Muscle of back (tissue), 13 donors: ENCODE measurements at places on chromosomes 2 and 18. TPM values are rescaled to one million over a fixed set of nuclear protein-coding genes. Genes with fewer than 3 reads are reported as not detected.

GRCh38 chr2:136117391-136117841 lies 533 bp downstream of the CXCR4 start:
- peak; percentile 64 for DNase-seq

- no peak for DNase-seq
Observed at GRCh38 chr2:1350111-1350510, 63.2 kb upstream of the TPO start.

- DNase-seq, result no peak
Observed at GRCh38 chr2:128389388-128390086, 70.9 kb upstream of the HS6ST1 start.

GRCh38 chr2:67899187-67899586 lies 163.6 kb downstream of the C1D start:
- DNase-seq, result no peak

DNA sequence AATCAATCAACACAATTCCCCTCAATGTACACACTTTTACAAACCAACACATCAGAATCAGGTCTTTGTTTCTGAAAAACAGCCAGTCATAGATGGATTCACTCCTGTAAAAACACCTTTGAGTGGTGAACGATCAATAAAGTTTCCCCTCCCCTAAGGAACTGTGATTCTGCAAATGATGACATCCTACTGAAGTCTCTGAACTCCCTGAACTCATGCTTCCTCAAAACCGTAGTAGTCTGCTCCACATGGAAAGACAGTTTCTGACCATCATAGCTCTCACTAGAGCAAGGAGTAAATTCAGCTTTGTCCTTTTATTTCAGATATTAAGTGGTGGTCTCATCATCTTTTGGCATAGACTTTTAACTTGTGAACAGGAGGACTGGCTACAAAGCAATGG lies 43.5 kb upstream of the ACTR3 start:
- no peak for DNase-seq

- DNase-seq, result peak; percentile 15
Observed at GRCh38 chr2:86518481-86518880, 44.8 kb downstream of the CHMP3 start.

DNA sequence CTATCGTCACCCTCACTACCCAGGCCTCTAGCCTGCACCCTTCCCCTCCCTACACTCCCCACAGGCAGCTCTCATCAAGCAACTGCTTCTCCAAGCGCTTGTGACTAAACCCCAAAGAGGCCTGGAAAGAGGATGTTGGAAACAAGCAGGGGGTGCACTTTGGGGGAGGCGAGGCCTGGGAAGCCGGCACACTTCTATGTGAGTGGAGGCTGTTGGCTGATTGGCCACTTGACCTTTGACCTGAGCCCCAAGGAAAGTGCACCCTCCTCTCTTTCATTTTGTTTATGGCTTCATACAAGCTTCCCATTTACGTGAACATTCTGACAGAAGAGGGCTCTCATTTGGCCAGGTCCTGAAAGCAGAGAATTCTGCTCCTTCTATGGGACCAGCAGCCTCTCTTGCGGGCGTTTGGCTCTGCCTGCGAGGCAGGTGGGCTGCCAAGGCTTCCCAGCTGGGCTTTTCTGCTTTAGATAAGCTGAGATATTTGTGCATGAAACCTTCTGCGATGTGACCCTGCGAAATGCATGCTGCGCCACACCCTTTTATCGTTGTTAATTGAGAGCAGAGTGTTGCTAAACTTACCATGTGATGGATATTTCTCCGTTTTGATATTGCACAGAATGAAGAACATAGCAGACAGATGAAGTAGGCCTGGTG lies 134.8 kb upstream of the NCK2 start:
- DNase-seq, result no peak

- no peak for DNase-seq
Observed at GRCh38 chr2:203471323-203471722, 63.8 kb downstream of the RAPH1 start.

DNA sequence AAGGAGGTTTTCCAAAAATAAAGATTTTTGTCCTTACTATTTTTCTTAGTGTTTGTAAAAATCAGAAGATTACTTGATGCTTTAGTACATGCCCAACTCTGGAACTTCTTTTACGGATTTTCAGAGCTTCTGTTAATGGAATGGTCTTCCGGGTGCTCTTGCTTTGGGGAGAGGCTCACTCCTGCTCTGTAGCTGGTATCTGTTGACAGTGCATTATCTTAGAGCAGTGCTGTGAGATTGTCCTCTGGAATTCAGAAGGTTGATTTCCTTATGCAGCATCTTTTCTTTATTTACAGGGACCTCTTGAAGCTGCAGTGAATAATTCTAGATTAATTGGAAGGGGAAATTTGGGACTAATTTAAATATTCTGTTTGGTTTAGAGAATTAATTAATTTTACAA lies 4.6 kb downstream of the MAPRE2 start:
- DNase-seq, result no peak

- no peak for DNase-seq
Observed at GRCh38 chr2:197211881-197212342, 98.7 kb downstream of the ANKRD44 start.

GRCh38 chr18:40613721-40614120 lies 1341.3 kb upstream of the PIK3C3 start:
- DNase-seq, result peak; percentile 49

DNA sequence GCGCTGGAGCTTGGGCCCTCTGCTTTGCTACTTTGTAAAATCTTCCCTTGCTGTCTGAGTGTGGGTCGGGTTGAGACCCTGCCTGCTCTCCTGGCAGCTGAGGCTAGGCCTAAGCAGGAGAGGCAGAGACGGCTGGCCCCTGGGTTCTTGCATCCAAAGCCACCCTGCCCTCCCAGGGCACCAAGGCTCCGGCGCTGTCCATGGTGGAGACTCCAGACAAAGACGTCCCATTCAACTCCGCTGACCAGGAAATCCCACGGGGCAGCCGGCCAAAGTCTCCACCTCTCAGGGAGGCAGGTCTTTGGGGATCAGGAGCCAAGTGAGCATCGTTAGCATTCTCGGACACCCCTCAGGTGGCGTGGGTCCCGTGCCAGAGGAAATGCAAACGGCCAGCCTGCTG lies 2.6 kb upstream of the PRLH start:
- no peak for DNase-seq

DNA sequence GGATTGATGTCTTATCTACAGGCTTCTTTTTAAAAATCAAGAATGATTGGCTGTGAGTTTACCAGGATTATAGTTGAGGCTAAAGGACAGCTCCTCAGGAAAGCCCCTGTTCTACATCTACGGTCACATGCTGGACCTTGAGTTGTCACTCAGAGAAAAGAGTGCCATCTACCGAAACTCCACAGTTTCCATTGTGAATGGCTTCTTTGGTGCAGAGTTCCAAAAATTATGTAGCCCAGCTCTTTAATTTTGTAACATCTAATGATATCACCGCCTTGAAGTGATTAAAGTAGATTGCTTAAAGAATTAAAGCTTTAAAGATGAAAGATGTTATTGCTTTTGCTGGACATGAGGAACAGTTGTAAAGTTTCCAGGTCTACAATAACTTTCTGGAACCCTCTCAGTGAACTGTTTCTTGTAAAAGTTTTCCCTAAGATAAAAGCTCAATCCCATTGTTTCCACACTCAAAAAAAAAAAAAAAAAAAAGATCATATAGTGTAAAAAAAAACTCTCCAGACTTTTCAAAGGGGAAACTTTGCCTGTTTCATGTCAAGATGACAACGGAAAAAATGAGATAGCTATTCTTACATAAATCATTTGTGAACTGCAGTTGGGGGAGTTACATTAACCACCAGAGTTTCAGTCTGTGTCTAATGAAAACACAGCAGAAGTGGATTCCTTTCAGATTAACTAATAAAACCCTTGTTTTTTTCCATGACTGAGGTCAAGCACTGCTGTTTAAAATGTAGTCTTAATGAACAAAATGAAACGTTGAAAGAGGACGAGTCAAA lies 4.3 kb downstream of the COL3A1 start:
- DNase-seq, result peak; percentile 87

GRCh38 chr2:233992513-233993217 lies 57.8 kb upstream of the SPP2 start:
- no peak for DNase-seq

GRCh38 chr2:124193706-124194105 lies 168.6 kb downstream of the CNTNAP5 start:
- no peak for DNase-seq

- DNase-seq, result no peak
Observed at GRCh38 chr2:237733677-237734300, 64.8 kb upstream of the RBM44 start.

Gene COL5A2
- 493 TPM for polyA plus RNA-seq

Gene TEKT4
- polyA plus RNA-seq, result not detected

Gene BUB1
- 10.8 TPM for polyA plus RNA-seq

Gene CYP26B1
- 14.6 TPM for polyA plus RNA-seq
